ELF-1 (cell line): ENCODE measurements at places on chromosomes 12 and 14.

- DNase-seq: no peak
These were observed 35.2 kb downstream of the GPR65 start for GRCh38 chr14:88040146-88040545.

GRCh38 chr14:68510201-68511128, 282.4 kb downstream of the ZFP36L1 start:
- peak; percentile 42 for DNase-seq

DNA sequence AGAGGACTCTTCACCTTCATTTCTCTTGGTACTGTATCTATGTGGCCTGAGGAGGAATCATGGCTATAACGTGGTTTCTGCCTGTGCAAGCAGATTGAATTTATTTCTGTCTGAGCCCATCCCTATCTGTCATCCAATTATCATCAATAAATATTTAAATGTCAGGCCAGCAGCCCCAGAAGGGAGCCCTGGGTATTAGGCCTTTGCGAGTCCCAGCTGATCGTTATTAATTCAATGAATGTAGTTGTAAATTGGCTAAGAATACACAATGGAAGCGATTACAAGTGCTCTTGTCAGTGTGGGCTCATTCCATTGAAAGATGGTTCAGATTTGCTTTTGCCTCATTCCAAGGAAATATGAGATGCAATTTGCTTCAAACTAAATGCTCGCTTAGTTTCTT, 142.0 kb downstream of the KTN1 start:
- DNase-seq: no peak

- DNase-seq: no peak
These were observed 141.1 kb downstream of the SLC15A5 start for GRCh38 chr12:16136219-16136988.

- no peak for DNase-seq
These were observed 20.8 kb downstream of the CFAP251 start for GRCh38 chr12:121939186-121939585.
